ENCODE measurements at places on chromosomes 2 and 18.
A peak's percentile ranks its signal among the peaks of the same experiment; 100 is the strongest.

DNA sequence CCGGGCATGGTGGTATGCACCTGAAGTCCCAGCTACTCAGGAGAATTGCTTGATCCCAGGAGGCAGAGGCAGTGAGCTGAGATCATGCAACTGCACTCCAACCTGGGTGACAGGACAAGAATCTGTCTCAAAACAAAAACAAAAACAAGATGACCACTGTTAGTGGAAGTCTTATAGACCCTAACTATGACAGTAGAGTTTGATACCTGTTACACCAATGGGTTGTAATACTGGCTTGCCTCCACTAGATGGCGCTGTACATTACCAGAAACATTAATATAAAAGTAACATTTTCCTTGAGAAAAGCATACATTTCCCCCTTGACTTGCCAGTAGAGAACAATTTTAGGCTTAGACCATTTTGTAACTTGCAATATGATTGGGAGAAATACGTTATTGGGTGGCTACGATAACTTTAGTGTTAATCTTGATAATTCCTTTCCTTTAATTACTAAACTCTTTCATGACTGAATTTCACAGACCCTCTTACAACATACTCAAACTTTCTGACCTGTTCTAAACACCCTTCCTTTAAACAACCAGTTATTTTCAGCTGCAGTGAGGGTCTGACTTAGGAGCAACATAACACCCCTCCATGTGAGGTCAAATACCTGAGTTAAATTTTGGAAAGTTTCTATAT, 19.5 kb downstream of the SLC25A52 start:
- DNase-seq: peak; percentile 29

DNA sequence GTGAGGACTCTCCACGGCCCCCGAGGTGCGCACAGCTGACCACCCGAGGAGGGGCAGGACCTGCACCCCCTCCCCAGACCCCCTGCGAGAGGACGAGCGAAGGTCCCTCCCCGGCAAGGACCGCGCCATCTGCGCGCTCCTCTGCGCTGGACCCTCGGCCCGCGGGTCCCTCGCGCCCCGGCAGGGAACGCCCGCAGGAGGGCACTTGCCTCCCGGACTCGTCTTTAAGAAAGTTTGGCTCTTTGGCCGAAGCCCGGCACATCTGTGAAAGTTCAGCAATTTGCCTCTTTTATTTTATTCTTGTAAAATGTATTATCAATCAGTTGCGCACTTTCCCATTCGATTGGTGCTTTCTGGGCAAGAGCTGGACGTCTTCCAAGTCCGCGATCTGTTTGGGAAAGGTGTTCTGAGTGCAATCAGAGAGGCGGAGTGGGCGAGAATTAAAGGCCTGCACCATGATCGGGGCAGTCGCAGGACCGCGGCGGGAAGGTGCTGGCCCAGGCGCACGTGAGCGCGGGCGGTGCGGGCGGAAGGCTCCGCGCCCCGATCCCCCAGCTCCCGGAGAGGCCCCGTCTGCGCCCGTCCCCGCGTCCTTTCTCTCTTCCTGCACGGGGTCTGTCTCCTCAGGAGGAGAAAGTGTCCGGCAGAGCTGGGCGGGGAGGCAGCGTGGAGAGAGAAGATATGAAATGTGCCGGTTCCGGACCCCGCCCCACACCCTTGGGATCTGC, 1.6 kb upstream of the ALKAL2 start:
- no peak for DNase-seq

DNA sequence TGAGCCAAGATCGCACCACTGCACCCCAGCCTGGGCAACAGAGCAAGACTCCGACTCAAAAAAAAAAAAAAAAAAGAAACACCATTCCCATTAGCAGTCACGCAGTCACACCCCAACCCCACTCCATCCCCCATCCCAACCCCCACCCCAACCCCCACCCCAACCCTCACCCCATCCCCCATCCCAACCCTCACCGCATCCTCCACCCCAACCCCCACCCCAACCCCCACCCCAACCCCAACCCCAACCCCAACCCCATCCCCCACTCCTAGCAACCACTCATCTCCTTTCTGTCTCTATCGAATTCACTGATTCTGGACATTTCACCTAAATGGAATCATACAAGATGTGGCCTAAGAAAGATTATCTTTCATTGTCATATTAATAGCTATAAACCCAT, 25.9 kb upstream of the ATP9B start:
- DNase-seq: no peak

DNA sequence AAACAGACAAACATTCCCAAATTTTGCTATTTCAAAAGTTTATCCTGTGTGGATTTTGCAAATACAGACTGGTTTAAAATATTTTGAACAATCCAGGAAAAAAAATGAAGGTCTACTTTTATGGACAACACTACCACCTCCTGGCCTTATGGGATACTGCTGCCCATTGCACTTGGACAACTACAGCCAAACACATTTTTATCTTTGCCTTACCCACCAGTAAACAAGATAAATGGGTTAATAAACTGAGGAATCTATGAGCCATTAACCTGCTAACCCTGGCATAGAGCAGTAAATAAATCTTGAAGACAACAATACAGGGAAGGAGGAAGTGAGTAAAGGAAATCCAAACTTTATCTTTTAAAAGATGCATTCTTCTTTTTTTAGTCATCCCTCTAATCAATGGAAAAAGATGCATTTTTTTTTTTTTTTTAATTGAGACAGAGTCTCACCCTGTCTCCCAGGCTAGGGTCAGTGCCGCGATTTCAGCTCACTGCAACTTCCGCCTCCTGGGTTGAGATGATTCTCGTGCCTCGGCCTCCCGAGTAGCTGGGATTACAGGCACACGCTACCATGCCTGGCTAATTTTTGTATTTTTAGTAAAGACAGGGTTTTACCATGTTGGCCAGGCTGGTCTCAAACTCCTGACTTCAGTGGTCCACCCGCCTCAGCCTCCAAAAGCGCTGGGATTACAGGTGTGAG, 2.1 kb upstream of the SPIRE1 start:
- DNase-seq: peak; percentile 59

- no peak for DNase-seq
These were observed 16.8 kb upstream of the LRATD1 start for GRCh38 chr2:14615760-14616159.

DNA sequence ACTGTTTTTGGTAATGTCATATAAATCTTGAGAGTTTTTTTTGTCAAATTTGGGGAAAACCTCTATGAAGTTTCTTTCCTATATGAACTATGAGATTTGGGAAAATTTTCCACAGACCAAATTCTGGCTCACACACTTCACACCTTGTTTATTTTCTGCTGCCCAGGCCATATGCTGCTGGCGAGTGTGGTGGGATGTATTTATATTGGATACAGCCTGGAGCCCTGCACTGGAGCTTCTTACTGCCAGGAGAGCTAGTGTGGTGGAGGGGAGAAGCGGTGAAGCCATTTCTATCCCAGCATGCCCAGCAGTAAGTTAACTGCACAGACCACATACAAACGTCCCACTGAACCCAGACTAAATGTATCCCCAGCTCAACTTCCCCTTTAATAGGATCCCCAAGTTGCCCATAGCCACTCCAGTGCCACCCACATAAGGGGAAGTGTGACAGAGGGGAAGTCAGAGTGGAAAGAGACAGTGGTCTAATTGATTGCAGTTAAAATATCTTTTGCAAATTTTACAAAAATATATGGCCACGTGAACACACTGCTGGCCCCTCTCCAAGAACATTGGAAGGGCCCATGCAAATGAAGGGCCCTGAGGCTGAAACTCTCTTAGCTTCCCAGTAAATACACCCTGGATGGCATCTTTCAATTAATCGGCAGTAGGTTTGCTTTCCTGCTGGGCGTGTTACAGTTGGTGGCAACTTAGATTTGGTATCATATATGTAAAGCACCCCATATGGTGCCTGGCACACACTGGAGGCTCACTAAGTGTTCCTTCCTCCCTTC, 146.6 kb upstream of the ITGA6 start:
- DNase-seq: no peak

GRCh38 chr2:178225006-178225805, 30.9 kb downstream of the OSBPL6 start:
- no peak for DNase-seq

- no peak for DNase-seq
These were observed 20.0 kb upstream of the CAVIN2 start for GRCh38 chr2:191866675-191867506.

- DNase-seq: no peak
These were observed 127.2 kb downstream of the FHOD3 start for GRCh38 chr18:36424741-36425142.

DNA sequence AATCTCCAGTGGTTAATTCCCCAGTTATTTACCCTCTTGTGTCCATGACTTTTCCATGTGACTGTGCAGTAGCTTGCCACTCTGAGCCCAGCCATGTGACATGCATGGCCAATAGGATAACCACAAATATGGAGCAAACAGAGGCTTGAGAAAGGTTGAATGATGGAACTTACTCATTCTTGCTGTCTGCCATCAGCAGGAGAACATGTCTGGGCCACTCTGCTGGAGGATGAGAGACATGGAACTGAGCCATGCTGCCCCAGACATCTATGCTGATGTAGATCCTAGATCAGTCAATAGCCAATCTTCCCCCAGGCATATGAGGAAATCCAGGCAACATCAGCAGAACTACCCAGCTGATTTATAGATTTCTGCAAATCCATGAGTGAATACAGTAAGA, 992.3 kb upstream of the FANCL start:
- no peak for DNase-seq

DNA sequence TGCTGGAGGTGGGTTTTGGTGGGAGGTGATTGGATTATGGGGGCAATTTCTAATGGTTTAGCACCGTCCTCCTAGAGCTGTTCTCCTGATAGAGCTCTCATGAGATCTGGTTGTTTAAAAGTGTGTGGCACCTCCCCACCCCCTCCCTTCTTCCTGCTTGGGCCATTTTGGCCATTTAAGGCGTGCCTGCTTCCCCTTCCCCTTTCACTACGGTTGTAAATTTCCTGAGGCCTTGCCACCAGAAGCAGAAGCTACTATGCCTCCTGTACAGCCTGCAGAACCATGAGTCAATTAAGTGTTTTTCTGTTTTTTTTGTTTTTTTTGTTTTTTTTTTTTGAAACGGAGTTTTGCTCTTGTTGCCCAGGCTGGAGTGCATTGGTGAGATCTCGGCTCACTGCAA, 335.7 kb upstream of the HS6ST1 start:
- DNase-seq: no peak

- no peak for DNase-seq
These were observed 7.7 kb downstream of the OTX1 start for GRCh38 chr2:63058144-63058920.

GRCh38 chr2:221970389-221970788, 328.4 kb downstream of the PAX3 start:
- no peak for DNase-seq

- DNase-seq: no peak
These were observed 8.3 kb downstream of the ZNF385B start for GRCh38 chr2:179853108-179853507.

All from NCI-H748 treated with DMSO at 0.1 percent for 48 hours (cell line).